ENCODE measurements at places on chromosomes 3 and 15.
A peak's percentile ranks its signal among the peaks of the same experiment; 100 is the strongest.

- DNase-seq, result no peak
These were observed 7.9 kb upstream of the SPPL2A start for GRCh38 chr15:50773389-50773788.

DNA sequence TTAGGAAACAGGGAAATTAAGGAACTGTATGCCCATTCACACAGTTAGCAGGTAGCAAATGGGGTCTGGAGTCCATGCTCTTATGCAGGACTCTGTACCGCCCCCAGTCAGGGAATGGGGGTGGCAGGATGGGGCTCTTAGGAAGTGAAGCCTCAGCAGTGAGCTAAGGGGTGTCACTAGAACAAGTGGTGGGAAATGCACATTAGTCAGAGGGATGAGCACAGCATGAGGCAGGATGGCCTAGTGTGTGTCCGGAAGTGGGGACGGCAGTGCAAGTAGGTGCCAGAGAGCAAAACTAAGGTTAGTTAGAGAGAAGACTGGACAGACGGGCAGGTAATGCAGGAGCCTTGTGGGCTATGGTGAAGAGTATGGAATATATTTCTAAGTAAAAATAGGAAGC, 60.7 kb downstream of the ST3GAL6 start:
- no peak for DNase-seq

GRCh38 chr15:52350423-52350822, 54.8 kb upstream of the MYO5C start:
- DNase-seq, result no peak

GRCh38 chr3:113174801-113175485, 36.4 kb upstream of the BOC start:
- DNase-seq, result no peak

DNA sequence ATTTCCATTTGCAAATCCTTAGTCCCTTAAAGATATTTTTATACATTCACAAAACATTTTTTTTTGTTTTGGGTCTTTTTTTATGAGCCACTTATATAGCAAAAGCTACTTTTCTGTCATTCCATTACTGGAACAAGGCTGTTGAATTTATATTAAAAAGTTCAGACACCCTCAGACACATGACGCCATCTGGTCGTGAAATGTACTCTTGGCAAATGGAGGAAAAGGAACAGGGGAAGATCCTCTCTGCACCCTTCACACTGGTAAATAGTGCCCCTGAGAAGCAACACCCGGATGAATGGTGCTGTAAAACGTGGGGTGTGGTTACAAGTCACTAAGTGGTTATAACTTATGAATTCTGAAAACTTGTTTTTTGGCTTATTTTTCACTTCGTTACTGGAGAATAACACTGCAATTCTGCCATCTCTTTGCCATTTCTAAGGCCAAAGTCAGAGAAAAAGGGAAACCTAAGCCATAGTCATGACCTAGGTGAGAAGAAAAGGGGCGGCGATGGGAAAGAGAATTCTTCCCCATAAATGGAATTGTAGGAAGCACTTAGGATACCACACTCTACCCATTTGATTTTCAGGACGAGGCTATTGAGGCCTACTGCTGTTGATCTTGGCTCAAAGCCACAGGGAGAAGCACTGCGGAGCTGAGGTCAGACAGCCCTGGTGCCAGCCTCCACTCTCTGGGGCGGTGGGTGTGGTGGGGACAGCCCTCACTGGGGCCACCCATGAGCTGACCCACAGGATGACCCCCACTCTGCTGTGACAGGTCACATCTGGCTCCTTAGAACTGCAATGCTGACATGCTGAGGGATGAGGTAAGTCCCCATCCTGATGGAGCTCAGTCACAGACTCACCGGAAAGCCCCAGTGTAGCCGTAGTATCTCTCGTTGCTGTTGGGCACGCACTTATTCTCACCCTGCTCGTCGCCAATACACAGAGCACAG, 21.9 kb downstream of the LTF start:
- DNase-seq, result no peak

DNA sequence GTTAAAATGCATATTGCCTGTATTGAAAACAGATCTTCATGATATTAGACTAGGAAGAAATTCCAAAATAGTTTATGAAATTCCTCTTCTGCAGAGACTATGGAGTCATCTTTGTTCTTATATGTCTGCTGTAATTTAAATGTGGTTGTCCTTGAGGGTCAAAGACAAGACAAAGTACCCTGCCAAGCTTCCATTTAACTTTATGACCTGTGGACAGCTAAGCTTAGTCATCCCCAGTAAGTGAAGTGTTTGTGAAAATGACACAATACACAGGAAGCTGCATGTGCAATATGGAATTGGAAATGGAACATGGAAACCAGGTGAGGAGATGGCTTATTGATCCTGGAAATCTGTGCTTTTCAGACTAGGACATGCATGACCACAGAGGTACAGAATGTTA, 68.5 kb upstream of the GBE1 start:
- no peak for DNase-seq

- no peak for DNase-seq
These were observed 121.9 kb downstream of the CHSY1 start for GRCh38 chr15:101129851-101130380.

GRCh38 chr3:36893137-36893557, 51.7 kb downstream of the TRANK1 start:
- DNase-seq, result no peak

DNA sequence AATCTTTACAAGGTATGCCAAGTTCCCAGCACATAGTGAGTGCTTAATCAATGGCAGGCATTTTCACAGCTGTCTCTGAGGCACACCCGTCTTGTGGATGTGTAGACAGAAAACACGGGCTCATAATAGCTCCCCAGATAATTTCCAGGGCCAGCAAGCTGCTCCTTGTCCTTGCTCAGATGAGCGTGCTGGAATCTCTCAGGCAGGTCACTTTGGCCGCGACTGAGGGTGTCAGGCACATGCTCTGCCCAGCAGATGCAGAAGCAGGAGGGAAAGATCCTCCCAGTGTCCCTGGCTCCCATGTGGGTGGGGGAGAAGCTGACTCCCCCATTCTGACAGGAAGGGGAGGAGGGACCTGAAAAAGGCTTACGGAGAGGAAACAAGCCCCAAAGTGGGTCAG, 35.6 kb upstream of the SLC6A1 start:
- no peak for DNase-seq

DNA sequence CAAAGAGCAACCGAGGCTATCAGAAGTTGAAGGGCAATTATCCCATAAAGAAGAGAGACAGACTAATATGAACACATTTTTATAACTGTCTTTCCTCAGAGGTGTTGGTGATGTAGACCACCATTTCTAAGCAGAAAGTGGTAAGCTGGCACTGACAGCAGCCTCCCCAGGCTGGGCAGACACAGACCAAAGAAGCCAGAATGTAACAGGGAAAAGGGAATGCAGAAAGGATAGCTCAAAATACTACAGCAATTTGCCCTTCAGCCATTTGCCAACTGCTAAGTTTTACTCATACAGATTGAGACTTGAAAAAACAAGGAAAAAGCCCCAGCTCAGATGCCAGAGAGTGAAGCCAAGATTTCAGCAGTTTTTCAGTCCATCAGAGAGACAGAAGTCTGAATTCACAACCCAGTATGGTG, 73.5 kb upstream of the ABI3BP start:
- no peak for DNase-seq

GRCh38 chr3:130582457-130583153, 65.6 kb downstream of the COL6A6 start:
- no peak for DNase-seq

- DNase-seq, result no peak
These were observed 19.7 kb upstream of the PRSS50 start for GRCh38 chr3:46737329-46737731.

GRCh38 chr3:52310861-52311575, 5.1 kb upstream of the DNAH1 start:
- peak; percentile 43 for DNase-seq

- DNase-seq, result no peak
These were observed 17.4 kb downstream of the DET1 start for GRCh38 chr15:88529021-88529630.

DNA sequence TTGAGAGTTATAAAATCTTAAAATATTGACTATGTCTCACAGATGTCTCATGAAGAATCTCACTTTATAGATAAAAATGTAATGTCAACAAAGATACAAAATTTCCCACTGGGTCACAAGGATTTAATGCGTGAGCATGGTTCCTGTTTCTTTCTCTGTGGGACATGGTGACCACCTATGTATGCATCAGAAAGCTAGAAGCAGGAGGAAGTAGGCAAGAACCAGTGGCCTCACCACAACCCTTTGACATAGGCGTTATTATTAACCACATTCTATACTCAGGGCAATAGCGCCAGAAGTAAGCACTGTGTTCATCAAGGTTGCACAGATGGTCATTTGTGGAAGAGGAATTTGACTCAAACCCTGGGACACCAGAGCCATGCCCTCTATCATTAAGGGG, 11.7 kb upstream of the ADAMTS17 start:
- DNase-seq, result no peak

GRCh38 chr3:190458040-190458439, 8.3 kb upstream of the TMEM207 start:
- DNase-seq, result no peak

DNA sequence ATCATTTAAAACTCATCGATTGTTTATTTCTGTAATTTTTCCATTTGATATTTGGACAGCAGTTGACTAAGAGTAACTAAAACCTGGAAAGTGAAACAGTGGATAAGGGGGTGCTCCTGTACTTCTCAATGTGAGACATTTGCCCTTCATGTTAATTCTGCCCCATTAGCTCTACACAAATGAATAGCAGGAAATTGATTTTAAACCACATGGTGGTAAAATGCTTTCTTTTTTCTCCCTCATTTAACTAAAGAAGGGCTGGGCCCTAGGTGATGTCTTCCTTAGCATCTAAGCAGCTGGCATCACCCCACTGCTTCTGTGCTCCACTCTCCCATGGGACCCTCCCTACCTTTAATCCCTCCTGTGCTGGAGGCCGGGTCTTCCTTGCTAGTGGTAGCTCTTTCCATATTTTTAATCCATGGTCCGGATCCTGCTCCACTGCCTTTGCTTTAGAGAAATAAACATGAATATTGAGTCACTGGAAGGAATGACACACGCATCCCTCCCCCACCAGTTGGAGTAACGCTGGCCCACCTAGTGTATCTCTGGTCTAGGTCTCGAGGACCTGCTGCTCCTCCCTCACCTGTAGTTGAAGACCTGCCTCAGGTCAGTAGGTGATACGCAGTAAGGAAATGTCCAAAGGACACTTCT, 30.2 kb upstream of the LAMP3 start:
- DNase-seq, result no peak

GRCh38 chr3:50177346-50177745, 14.1 kb upstream of the GNAT1 start:
- DNase-seq, result no peak

DNA sequence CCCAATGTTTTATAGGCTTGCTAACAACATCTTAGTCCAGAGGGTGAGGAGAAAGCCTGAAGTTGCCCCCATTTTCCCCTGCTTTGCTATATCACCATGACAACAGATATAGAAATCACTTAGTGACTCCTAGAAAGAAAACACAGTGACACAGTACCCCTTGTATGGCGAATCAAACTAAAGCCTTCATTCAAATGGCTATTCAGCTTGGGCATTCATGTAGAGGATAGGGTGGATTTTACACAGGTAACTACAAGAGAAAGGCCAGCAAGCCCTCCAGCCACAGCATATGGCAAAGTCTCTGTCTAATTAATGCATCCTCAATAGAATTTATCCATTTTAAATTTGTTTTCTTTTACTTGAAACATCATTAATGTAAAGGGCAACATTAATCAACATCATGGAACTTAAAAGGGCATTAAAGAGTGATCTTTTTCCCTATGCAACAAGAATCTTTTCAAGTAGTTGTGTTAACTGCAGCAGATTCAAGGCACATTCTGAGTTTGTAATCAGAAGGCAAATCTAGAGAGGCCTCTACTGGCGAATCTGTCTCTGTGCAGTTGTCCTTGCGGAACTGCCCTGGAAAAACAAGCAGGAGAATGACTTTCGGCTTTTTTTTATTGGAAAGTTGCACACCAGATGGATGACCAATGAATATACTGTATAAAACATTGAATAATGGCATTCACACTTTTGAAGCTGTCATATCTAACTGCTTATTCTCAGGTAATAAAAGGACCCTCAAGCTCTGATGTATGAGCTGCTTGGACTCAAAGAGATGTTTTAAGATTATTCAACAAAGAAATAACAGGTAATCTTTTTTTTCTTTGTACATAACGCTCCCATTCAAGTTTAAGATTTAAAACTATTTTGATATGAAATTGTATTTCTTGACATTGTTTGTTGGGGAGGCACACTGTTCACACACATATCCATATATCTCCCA, 621.7 kb upstream of the AGTR1 start:
- DNase-seq, result no peak

GRCh38 chr15:96411056-96412031, 80.8 kb downstream of the NR2F2 start:
- DNase-seq, result no peak

DNA sequence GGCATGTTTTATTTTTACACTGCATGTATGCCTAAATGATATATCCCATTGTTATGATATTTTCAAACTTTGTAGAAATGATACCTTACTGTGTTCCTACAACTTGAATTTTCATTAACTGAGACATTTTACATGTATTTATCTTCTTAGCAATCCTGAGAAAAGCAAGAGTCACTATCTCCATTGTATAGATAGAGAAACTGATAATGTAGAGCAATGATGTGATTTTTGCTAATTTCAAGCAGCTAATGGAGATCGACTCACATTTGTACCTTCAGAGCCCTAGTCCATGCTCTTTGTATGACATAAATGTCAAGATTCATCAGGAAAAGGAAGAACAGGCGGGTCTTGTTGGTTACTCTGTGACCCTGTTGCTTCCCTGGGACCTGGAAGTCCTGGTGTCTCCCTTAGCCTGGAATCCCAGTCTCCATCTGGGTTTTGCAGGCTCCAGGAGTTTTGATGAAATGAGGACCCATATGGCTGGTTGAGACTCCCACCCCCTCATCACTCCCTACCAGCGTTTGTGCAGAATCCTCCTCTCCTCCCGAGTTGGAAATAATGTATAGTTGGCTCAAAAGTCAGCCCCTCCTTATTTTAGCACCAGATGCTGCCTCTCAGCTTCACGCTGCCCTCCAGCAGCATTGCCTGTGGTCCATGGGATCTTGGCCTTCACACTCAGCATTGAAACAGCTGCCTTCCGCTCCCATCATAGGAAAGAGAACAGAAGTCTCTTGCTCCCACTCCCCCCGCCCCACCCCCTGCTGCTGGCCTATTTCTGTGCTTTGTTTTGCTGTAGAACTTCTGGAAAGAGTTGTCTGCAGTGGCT, 67.1 kb downstream of the APBA2 start:
- DNase-seq, result no peak

- no peak for DNase-seq
These were observed 4.7 kb upstream of the GOLGA8B start for GRCh38 chr15:34588046-34588674.

DNA sequence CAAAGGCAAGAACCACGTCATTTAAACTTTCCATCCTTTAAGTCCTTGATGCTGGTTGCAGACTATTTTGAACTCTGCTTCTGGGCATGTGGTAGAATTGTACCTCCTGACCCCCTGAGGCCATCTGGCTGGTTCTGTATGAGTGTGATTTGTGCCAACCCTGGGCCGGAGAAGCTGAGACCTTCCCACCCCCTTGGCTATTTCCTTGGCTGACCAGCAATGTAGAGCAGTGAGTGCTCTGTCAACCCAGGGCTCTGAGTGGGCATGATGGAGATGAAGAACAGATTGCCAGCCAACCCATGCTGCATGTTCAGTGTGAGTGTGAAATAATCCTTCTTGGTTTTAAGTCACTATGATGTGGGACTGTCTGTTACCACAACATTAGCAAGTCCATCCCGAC, 82.1 kb upstream of the RASGRP1 start:
- no peak for DNase-seq

GRCh38 chr3:190591080-190591479, 77.2 kb downstream of the IL1RAP start:
- DNase-seq, result no peak

Data from GM12864 (cell line).